Fibroblast of gingiva (primary cell): ENCODE measurements at places on chromosomes 12 and 14.

GRCh38 chr12:120640861-120641833, 721 bp downstream of the CABP1 start:
- peak; percentile 20 for DNase-seq

GRCh38 chr14:105485739-105486162, 935 bp upstream of the CRIP1 start:
- DNase-seq = no peak

- DNase-seq = no peak
Measured at GRCh38 chr12:6631549-6631961, 4.2 kb downstream of the LPAR5 start.

DNA sequence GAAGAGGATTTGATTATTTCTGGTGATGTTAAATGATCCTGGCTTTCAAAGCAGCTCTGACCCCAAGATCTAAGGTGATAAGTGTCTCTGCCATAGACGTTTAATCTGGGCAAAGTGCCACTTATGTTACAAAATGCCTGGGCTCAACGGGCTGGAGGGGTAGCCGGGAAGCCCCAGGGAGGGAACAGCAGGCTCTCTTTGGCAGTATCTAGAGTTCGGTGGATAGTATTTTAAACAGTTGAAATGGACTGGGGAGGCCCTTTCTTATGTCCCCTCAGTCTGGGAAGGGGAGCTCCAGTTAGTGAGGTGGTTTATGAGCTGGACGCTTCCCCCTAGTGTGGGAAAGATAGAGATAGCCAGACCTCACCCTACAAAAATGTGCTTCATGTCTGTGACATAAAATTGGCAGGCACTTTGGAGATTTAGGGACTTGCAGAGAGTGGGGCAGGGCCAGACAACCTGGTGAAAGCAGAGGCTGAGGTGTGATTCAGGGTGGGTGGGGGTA, 5.5 kb upstream of the HOXC11 start:
- no peak for DNase-seq

DNA sequence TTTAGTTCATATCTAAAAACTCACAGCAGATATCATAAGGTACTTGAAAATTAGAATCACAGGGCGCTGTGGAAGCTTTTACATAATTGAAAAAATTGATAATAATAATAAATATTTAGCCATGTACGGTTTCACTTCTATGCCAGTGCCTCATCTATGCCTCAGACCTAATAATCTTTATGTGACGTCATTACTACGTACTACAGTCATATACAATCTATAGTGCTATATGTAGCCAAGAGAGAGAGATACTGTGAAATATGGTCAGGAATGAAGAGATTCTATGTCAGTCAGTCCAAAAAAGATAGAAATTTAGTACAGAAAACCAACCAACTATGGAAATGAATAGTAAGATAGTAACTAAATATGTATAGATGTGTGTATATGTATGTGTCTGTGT, 1010.5 kb downstream of the NRXN3 start:
- no peak for DNase-seq

DNA sequence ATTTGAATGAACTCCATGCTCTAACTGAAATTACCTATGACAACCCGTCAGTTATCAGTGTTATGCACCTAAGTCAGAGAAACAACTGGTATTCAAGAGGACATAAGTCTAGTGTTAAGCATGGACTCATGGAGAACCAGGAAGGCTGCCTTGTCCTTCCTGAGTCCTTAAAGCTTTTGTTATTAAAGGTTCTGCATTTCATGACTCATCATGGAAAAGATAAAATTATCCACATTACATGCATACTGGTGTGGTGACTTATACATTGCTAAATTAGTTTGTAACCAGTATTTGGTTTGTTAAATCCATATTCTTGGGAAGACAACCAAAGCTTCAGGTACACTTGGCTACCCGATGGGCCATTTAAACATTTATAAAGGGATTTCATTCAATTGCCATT, 6.5 kb upstream of the OR4E1 start:
- no peak for DNase-seq

DNA sequence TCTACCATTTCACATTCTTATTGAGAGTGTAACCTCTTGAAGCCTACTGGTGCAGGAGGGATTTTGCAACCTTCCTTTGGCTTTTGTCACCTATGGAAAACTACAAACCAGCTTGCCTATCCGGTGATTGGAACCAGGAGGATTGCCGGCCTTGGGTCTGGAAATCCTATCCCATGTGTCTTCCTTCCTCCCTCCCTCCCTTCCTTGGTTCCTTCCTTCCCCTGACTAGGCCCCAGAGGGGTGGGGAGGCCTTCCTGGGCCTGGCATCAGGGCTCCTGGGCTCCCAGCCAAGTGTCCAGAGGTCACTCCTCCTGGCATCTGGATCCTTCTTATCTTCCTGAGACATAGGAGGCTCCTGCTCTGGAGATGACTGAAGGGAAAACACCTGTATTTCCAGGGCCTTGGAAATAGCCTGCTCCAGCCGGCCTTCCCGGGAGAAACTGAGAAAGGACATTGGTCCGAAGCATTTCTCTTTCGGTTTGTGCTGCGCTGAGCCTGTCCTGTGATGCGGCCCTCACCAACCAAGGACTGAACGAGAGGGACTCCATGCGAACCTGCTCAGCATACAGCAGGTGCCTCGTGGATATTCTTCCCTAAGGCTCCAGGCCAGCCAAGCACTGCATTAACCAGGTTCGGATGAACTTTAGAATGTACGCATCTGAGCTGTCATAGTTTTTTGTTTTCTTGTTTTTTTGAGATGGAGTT, 43.4 kb downstream of the PSMA6 start:
- DNase-seq = peak; percentile 32

DNA sequence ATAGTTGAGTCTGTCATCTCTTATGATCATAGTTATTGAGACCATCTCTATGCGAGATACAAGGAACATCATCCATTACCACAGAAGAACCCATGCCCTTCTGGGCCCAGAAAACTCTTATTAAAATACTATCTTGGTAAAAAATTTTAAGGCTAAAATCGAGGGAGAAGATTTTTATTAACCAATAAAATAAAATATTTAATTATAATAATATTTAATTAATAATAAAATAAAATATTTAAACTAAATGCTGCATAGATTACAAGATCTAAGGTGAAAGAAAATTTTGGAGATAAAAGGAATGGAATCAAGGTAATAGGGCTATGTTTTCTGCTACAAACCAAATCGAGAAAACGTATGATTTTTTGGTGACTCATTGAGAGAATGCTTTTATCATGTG, 540.2 kb downstream of the KCNH5 start:
- DNase-seq = no peak

GRCh38 chr12:49708851-49709250, 1.6 kb upstream of the FMNL3 start:
- no peak for DNase-seq

- DNase-seq = peak; percentile 12
Measured at GRCh38 chr14:24806061-24806678, 172.2 kb upstream of the GZMB start.

DNA sequence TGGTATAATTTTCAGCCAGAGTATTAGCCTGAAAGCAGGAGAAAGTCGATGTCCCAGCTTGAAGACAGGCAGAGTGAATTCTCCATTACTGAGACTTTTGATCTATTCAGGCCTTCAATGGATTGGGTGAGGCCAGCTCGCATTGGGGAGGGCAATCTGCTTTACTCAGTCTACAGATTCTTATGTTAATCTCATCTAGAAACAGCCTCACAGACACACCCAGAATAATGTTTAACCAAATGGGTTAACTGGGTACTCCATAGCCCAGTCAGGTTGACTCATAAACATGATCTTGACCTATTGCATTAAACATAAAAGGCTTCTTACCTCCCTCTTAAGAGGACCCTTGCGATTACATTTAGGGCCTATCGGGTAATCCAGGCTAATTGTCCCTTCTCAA, 118.0 kb downstream of the KTN1 start:
- no peak for DNase-seq

DNA sequence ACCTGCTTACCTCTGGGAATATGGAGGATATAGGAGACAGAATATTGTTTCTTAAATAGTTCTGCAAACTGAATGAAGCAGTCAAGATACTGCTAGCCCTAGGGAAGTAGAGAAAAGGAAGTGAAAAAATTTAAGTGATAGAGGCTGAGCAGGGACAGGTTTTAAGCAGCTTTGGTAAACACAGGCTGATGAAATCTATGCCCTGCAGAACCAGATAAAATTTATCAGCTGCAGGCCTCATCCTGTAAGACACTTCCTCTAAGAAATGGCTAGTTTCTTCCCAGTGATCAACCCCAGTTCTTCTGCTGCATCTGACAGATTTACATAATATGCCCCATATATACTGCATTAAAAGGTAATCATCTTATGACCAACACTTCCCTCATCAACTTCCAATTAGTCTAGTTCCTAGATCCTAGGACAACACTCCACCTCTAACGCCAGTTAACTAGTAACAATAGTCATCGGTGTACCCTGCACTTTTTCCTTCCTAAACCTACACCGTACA, 1.3 kb upstream of the ESYT1 start:
- no peak for DNase-seq

GRCh38 chr12:62361048-62361447, 100.8 kb downstream of the USP15 start:
- no peak for DNase-seq

DNA sequence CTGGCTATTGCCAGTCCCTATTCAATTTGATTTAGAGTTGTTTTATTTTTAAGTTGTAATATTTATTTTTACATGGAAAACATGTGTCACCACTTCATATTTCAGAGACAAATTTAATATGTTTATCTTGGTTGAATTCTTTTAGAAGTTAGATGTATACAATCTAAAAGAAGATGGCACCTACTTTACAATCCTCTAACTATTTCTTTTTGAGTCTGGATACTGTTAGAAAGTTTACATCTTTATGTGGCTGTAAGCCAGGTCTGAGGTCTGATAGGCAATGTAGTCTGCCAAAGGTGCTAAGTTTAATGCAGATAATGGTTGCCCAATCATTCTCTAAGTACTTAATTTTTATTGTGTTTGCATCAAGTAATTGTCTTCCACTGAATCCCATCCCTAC, 7.2 kb upstream of the LMO3 start:
- DNase-seq = no peak

- DNase-seq = no peak
Measured at GRCh38 chr14:49310298-49310697, 275.9 kb downstream of the RPS29 start.

DNA sequence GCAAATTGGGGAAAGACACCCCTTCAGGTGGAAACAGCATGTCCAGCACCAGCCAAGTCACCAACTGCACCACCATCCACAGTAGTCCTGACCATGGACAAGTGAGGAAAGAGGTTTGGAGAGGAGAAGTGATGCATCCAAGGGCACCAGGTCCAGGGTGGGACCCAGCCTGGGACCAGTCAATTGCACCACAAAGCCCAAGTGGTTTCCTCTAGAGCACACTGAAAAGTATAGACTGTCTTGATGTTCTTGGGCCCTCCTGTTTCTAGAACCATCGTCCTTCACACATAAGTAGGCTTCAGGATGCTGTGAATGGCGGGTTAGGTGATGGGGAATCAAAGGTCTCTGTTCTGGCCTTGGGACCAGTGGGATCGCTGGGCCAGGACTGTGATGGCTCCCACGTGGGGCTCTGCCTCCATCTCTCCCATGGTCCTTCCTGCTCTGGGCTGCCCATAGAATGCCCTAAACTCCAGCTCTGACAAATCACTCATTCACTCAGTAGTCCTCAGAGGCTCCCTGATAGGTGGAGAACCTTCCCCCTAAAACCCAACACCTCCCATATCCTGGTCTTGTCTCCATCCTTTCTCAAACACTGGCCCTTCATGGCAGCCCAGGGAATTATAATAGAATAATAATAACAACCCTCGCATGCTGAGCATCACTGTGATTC, 9.2 kb downstream of the KRT79 start:
- DNase-seq = no peak

DNA sequence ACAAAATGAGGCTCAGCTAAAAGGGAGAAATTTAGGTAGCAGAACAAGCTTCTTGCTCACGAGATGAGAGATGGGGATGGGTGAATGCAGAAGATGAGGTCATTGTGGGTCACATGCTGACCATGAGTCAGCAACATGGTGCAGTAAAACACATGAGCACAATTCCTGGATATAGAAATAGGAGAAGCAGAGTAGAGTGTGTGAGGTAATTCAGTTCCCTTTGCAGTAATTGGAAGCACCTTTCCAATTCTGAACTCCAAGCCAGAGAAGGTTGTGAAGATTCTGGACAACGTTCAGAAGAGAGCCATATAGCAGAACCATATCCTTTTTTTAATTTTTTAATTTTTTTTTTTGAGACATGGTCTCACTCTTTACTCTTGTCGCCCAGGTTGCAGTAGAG, 62.0 kb upstream of the LMNTD1 start:
- peak; percentile 94 for DNase-seq

DNA sequence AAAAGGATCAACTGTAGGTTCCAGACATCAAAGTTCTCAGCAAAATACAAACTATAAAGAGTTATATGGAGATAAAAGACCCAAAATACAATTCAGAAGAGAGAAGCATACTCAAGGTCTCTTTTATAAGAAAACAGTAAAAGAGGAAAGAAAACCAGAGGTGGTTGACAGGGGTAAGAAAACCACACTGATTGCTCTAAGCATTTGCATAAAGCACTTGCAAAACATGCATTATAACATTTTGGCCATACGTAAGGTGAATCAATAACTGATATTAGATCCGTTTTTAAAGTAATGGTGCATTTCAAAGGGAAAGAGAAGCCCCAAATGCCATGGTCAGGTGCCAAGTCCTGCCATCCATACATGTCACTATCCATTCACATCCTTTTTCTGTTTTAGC, 5.9 kb downstream of the DDHD1 start:
- no peak for DNase-seq

- DNase-seq = no peak
Measured at GRCh38 chr12:40802656-40803055, 110.4 kb downstream of the CNTN1 start.

DNA sequence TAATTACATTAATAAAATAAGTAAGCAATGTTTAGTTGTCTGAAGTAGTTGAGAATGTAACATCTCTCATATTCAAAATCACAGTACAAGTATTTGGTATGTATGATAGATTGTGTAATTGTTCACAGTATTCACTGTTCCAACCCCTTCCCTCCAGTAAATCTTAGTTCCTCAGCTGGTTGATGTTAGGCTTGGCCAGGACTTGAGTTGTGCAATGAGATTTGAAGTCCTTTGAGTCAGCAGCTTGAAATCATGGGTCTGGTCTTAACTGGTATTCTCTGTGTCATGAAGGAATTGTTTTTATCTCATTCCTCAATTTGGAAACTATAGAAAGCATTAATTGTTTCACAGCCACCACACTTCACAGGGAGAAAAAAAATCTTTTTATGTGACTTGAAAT, 477.1 kb downstream of the FSCB start:
- DNase-seq = peak; percentile 84

GRCh38 chr12:116919247-116919661, 8.5 kb downstream of the FBXW8 start:
- DNase-seq = no peak

DNA sequence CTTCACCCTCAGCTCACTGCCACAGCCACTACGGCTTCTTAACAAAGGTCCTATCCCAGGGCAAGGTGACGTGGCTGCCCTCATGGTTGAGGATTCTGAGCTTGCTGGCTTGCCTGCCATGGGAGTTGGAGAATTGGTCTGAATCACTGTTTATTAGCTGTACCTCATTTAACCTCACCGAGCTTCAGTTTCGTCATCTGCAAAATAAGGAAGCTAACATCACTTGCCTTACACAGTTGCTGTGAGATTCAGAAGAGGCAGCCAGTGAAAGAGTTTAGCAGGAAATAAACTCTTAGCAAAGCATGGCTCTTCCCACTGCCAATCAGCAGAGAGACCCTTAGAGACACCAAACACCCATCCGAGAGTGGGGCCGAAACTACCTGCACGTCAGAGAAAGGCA, 90.1 kb upstream of the KCNA1 start:
- no peak for DNase-seq
